Islet precursor cell (in vitro differentiated cells): ENCODE measurements at places on chromosomes 5 and 9.

DNA sequence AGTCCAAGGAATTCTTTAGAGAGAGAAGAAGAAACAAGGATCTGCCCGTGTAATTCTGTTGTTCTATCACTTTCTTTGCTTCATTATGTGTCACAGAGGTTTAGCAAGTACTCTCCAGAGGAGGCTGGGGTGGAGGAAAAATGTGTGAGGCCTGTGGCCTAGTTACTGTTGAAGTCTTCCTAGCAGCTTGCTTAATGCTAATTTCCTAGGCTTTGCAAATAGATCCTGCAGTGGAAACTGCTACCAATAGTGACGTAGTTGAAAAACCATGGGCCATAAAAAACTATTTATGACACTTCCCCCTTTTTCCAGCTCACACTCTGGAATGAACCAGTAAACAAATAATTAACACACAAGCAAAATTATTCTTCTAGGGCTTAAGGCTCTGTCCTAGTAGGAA, 27.0 kb upstream of the C9orf72 start:
- DNase-seq = no peak

- no peak for DNase-seq
Observed at GRCh38 chr5:54446379-54446732, 9.1 kb upstream of the HSPB3 start.

- DNase-seq = no peak
Observed at GRCh38 chr5:178210686-178211085, 6.4 kb downstream of the HNRNPAB start.

DNA sequence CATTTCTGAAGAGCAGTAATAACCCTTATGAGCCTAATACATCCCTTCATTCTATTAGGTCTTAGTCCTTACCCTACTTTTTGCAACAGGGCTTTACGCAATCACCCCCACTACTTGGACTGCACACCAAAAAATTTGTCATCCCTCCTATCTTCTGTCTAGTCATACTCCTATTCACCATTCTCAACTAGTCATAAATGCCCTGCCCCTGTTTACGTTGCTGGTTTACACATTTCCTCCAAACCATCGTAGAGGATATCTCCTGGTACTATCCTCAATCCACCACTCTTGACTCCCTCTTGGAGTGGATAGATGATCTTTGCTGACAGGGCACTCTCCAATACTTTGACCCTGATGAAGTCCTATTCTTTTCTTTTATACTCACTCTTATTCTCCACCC, 98.2 kb upstream of the CCNG1 start:
- no peak for DNase-seq

DNA sequence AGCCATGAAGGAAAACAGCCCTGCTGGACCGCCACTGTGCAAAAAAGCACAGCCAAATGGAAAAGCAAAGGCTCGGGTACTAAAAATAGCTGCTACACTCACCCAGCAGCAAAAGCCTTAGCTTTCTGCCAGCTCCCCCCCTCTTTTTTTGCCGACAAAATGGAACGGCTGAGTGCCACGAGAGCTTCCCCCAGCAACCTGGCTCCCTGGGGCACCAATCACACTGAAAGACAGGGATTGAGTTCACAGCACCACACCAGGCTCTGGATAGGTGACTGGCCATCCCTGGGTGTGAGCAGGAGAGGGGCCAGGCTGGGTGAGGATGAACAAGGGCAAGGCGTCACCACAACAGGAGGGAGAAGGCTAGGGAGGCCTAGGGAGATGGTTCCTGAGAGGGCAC, 66.7 kb downstream of the SIL1 start:
- DNase-seq = peak; percentile 56

GRCh38 chr5:149938791-149939358, 5.7 kb downstream of the PDE6A start:
- peak; percentile 86 for DNase-seq

DNA sequence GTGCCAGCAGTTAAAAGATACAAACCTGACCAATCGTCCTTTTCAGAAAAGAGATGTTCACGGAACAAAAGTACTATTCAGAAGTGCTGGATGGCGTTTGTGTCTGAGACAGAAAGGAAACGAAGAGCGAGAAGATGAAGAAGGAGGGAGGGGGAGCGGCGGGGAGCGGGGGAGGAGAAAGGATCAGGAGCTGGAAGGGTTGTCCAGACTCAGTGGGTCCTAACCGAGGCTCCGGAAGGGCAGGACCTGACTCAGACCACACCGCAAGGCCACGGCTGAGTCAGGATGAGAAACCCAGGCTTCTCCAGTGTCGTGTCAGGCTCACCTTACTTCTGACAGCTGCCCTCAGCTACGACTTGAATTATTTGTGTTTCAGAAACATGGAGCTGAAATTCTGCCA, 46.2 kb downstream of the PAX5 start:
- no peak for DNase-seq

- peak; percentile 73 for DNase-seq
Observed at GRCh38 chr5:80672140-80672736, 17.5 kb upstream of the DHFR start.

DNA sequence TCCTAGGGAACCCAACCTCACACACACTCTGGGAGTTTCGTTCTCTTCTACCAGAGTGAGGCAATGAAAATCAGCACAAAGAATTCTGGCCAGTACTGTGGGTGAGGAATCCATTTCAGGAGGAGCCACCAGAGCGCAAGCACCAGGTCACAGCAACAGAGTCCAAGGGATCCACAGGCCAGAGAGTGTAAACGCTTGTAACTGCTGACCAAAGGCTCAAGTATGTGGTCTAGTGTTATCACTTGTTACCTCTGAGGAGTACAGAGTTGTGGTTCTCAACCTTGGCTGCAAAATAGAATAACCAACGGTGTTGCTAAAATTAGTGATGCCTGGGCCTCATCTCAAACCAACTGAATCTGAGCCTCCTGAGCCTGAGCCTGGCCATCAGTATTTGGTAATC, 152.5 kb upstream of the ZNF366 start:
- no peak for DNase-seq

GRCh38 chr5:72210888-72211678, 103.8 kb downstream of the MAP1B start:
- no peak for DNase-seq

DNA sequence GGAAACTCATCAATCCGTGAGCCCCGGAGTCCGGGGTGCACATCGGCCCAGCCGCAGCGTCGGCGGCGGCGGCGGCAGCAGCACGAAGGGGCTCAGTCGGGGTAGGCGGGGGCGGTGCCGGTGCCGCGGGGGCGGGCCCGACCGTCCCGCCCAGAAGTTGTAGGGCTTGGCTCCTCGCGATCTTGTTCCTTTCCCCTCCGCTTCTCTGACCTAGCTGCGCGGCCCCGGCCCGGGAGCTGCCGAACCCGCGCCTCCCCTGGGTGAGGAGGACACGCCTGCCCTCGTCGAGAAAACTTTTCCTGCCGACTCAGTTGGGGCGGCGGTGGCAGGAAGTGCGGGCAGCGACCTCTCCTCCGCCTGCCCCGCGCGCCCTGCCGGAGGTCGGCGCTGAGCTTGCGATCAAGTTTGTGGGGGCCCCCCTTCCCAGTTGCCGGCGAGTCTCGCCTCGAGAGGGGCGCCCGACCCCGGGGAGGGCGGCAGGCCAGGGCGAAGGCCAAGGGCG, at the start of gene MAN2A1:
MAN2A1 (plus strand) TSS at position 188 of the 502 bp plus-strand sequence. CDS start 491 bp downstream, outside the sequence.
- DNase-seq = peak; percentile 87

DNA sequence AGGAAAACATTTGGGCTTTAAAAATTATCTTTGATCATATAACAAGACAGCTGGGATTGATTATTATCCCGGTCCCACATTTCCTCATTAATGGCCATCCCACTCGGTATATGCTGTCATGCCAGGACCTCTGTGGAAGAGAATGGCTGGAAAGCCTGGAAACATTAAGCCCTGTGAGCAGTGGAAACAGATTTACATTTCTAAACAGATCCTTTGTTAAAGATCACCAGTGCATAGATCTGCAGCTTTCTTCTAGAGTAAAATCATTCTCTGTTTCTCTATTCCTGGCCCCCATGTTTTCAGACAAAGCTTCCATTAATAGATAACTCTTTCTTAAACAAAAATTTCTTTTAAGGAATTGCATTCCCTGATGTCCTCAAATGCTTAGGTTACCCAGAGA, 152.2 kb downstream of the CAVIN4 start:
- DNase-seq = no peak
